Vein endothelial cell (primary cell): ENCODE measurements at places on chromosomes 3 and 15. TPM values are rescaled to one million over a fixed set of nuclear protein-coding genes. Genes with fewer than 3 reads are reported as not detected.

Gene SNURF
- 9.6 and 16.3 TPM in 2 replicates for total RNA-seq

Gene LMAN1L
- not detected in 2 replicates for total RNA-seq

Gene SCN5A
- 4.6 and 7.5 TPM in 2 replicates for total RNA-seq

Gene ATP8B4
- 0.29 and 0.33 TPM in 2 replicates for total RNA-seq

Gene GABRR3
- total RNA-seq: not detected in 2 replicates

Gene PXYLP1
- total RNA-seq: 0.65 and 0.86 TPM in 2 replicates

Gene PDZRN3
- total RNA-seq: 0.33 TPM in 1 of 2 replicates, not detected in the other

Gene ITPKA
- 0.65 and 1.6 TPM in 2 replicates for total RNA-seq

Gene MRPL47
- total RNA-seq: 30.1 and 36.4 TPM in 2 replicates
